PC-9 (cell line): ENCODE measurements at places on chromosomes 3 and 15. TPM values are rescaled to one million over a fixed set of nuclear protein-coding genes. Genes with fewer than 3 reads are reported as not detected.

MYZAP gene
- 3.5 and 5.9 TPM in 2 replicates for total RNA-seq

LAMB2 gene
- 230 and 238 TPM in 2 replicates for total RNA-seq

UPK1B gene
- total RNA-seq = not detected in 2 replicates

ARL14 gene
- 13.0 and 17.6 TPM in 2 replicates for total RNA-seq

CPN2 gene
- total RNA-seq = not detected in 2 replicates

SLC6A11 gene
- not detected in 2 replicates for total RNA-seq

ATP13A3 gene
- total RNA-seq = 203 and 242 TPM in 2 replicates

KIF23 gene
- 78.7 and 100 TPM in 2 replicates for total RNA-seq

DNA sequence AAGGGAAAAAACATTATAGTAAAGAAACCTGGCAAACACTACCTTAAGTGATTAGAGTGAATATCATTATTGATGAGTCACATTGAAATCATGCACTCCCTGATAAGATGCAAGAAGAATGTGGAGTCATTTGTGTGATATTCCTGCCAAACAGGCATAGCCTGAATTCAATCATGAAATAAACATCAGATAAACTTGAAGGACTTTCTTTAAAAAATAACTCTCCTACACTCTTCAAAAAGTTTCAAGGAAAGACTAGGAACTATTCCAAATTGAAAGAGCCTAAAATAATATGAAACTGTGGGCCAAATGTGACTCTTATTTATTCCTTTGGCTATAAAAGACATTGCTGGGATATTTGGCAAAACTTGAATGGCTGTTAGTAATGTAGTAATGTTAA is 625.7 kb upstream of the LMCD1 start:
- peak; percentile 62 for DNase-seq

- DNase-seq = no peak
Observed at GRCh38 chr15:95922431-95922830, 408.1 kb upstream of the NR2F2 start.

- no peak for DNase-seq
Observed at GRCh38 chr3:100706365-100706764, 2.9 kb upstream of the TFG start.

DNA sequence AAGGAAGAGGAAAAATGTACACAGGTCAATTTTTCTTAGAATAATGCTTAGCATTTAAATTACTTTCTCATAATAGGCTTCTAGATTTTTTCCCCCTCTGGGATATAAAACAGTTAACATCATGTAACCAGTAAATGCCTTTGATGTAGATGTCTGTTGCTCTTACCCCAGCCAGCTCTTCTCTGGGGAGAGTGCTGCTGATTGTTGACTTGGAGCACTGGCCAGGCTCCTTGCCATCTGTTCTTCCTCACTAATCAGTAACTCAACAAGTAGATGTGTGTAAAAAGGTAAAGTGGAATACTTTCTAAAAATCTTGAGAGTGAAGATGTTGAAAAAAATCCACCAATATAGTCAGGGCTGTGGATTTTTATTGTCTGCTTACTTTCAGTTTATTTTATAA is 42.2 kb downstream of the RIOX2 start:
- no peak for DNase-seq

DNA sequence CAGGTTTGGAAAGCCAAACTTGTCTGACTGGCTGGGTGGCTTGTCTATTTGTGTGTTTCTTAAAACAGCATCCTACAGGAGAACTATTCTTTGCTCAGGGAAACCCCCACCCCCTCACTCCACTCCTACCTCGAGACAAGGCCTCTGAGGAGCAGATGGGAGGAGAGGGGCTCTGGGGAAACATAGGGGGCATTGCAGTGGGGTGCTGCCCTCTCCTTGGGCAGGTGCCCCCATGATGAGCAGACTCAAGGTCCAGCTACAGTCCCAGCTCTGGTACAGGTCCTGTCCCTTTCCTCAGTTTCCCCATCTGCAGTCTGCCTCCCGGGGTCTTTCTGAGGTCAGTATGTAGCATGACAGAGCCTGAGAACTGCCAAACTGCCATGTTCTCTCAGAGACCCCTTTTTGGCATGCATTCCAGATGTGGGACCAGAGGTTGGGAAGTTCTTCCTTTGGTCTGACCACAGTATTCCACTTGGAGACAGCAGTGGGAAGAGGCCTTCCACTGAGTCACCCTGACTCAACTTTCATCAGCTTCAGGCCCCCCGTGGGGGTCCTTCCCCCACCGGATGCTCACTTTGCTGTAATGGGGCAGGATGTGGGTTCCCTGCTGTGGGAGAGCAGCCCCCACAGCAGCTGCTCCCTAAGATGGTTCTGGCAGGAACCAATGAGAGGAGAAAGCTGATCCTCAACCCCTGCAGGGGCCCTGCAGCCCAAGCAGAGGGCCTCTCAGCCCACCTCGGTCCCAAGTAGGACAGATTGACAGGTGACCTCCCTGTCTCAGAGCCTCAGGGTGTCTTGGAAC is 32.3 kb upstream of the CYP11A1 start:
- peak; percentile 54 for DNase-seq

DNA sequence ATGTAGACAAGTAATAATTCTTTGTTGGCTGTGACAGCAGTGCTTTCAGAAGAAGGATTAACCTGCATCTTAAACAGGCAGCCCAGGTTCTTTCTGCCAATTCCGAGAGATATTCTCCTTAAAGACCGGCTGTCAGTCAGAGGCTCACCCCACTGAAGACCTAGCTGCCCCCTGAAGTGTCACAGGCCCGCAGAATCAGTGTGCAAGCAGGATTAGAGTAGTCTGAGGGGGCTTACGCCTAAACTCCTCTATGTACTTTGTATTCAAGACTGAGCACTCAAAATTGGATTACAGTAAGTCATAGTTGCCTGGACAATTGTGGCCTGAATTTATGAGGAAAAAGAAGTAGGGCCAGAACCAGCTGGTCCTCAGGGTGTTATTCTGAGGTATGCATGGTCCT is 342.9 kb downstream of the CLSTN2 start:
- no peak for DNase-seq

- no peak for DNase-seq
Observed at GRCh38 chr3:45112939-45113338, 33.2 kb downstream of the CDCP1 start.

GRCh38 chr3:113252553-113252952 is 41.2 kb downstream of the BOC start:
- DNase-seq = no peak

DNA sequence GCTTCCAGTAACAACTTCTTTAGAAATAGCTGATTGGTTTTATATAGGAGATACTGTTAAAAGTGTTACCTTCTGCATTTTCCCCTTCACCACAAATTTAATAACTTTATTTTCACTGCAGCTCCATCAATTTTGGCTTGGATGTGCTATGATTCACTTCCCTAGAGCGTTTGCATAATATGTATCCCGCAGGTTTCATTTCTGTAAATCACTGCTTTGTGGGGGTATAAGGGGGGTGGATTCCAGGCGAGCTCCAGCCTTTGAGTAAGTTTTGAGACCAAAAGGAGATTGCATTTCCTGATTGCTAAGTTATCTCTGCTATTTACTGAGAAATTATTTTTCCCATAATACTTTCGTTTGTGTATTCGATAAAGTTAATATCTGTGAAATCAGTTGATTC is 232.6 kb downstream of the TBL1XR1 start:
- no peak for DNase-seq

GRCh38 chr15:58551084-58551763 is 119.4 kb downstream of the LIPC start:
- DNase-seq = no peak

GRCh38 chr15:73517566-73517965 is 74.6 kb downstream of the REC114 start:
- no peak for DNase-seq

DNA sequence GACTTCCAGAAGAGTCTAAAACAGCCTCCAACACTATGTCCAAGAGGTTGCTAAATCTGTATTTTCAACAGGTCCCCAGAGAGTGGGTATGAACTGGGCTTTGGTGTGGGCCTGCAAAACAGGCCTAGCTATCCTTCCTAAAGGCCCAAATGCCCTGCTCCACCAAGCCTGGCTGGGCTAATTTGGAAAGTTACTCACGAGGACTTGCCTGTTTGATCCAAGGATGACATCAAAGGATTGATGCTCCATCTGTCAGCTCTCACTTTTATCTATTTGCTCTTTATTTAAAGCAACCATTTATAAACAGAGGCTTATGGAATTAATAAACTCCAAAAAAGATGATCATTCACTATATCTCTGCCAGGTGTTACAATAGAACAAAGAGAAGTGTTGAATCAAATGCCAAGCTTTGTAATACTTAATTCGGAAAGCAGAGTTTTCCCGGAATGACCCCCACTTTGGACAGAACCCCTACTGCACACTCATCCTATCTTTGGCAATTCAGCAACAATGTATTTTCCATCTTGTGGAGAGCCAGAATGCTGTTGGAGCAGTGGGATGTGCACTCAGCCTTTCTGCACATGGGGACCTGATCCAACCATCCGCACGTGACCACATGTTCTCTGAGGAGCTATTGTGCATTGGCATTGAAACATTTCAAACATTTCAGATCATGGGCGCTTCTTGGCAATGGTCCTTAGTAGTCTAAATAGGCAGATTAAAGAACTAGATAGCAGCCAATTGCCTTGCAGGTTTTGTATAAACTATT is 163.3 kb upstream of the THBS1 start:
- no peak for DNase-seq

- DNase-seq = no peak
Observed at GRCh38 chr3:115550285-115550761, 73.0 kb upstream of the GAP43 start.

- no peak for DNase-seq
Observed at GRCh38 chr15:93501946-93502345, 412.9 kb upstream of the RGMA start.

DNA sequence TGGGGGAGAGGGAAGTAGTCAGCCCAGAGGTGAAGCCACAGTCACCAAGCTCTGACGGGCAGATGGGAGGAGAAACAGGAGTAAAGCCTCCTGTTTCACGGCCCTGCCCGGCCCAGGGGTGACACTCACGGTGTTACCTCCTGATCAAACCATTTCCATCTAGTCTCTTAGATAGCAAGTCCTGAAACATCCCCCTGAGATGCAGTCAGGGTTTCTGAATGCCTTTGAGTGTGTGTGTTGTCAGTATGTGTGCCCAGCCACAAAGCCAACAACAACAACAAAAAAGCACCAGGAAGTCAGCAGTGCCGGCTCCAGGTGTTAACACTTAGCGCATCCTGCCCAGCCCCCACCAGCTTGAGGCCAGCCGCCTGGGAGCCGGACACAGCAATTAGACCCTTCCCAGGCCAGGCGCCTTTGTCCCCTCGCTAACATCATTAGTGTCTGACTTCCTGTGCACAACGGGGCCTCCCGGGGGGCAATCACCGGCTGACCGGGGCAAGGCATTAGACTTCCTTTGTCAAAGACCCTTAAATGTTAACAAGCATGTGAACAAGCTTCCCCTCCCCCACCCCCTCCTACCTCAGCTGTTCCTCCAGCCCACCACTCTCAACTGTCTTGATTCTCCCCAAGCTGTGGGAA is 34.5 kb downstream of the IL17RD start:
- DNase-seq = no peak

DNA sequence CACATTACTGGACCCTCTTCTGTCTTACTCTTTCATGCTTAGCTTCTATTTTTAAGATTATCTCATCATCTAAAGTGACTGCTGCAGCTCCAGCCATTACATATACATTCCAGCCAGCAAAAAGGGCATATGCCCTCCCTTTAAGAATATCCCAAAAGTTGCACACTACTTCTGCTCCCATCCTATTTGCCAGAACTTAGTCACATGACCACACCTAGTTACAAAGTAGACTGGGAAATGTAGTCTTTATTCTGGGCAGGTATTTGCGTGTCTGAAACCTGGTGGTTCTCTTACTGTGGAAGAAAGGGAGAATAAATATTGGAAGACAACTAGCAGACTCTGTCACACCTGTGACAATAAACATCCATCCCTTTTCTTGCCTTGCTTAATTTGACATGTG is 341.6 kb upstream of the NR2E3 start:
- DNase-seq = no peak

GRCh38 chr3:122272879-122273278 is 52.2 kb upstream of the CSTA start:
- DNase-seq = no peak

DNA sequence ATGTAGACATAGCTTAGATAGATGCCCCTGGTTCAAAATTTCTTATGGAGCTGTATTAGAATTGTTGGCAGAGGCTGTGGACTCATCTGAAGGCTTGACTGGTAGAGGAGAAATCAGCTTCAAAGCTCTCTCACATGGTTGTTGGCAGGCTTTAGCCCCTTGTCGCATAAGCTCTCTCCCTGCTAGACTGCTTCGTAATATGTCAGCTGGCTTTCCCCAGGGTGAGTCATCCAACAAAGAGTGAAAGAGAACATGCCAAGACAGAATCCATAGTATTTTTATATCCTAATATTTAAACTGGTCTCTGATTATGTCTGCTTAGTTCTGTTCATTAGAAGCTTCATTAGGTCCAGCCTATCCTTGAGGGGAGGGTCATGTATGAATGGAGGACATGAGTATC is 427.4 kb upstream of the NAALADL2 start:
- no peak for DNase-seq

DNA sequence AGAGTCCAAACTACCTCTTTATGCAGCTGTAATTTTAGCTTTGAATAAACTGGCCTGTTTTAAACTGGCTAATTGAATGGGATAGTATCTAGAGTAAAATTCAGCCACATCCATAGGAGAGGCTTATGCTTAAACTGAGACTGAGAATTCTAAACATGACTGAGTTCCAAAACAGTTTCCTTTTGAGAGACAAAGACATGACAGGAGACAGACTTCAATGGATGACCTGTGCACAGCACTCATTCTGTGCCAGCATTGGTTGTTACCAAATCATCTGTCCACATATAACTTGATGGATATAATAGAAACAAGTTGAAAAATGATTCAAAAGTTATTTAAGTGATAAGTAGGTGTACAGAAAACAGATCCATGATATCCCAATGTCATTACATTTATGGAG is 20.9 kb downstream of the IL12A start:
- no peak for DNase-seq

DNA sequence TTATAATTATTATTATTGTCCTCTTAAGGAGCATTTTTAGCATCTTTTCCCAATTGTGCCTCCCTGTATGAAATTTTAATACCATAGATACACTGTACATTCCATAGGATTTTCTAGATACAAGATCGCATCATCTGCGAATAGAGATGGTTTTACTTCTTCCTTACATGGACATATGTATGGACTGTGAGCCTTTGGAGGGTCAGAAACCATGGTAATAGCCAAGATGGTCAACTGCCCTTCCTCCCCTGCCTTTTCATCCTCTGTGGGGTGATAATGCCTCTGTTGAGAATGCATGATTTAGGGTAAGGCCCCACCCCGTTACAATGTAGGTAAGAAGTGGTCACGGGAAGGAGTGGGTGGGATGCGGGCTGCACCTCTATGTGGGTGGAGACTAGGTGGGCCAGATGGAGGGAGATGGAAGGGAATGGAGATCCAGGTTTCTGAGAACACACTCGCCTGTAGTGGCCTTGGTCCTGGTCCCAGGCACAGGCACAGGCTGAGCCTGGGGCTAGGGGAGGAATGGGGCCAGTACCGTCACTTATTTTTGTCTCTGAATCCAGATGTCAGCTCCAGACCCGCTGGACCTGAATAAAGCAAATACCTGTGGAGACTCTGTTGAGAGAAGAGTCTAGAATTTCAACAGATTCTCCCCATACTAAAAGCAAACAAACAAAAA is 31.7 kb downstream of the GOLGA6A start:
- DNase-seq = no peak
